DND-41 (cell line): ENCODE measurements at places on chromosomes 12 and 14.

DNA sequence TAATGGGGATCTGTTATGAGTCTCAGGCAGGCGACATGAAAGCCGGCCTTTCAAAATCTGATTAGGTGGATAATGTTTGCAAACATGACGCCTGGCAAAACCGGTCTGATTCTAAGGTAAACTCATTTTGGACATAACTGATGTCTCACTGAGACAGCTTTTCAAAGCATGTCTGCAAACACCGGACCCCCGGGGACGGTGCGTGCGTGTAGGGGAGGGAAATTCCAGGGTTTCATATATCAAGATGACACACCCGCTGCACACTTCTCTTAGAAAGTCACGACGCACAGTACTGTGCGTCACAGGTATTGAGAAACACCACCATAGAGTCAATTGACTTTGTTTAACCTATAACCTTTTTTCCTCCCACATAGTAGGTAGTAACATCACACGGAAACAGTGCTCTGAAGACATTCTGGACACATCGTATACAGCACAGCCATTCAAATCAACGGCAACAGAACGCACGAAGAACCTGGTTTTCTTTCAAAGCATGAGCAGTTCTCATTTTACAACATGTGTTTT is 43.9 kb upstream of the TESC start:
- no peak for DNase-seq

- DNase-seq: no peak
These were observed 259.0 kb downstream of the CCDC59 start for GRCh38 chr12:82099216-82099615.

GRCh38 chr12:48286665-48287064 is 64.1 kb downstream of the ZNF641 start:
- DNase-seq: peak; percentile 5

DNA sequence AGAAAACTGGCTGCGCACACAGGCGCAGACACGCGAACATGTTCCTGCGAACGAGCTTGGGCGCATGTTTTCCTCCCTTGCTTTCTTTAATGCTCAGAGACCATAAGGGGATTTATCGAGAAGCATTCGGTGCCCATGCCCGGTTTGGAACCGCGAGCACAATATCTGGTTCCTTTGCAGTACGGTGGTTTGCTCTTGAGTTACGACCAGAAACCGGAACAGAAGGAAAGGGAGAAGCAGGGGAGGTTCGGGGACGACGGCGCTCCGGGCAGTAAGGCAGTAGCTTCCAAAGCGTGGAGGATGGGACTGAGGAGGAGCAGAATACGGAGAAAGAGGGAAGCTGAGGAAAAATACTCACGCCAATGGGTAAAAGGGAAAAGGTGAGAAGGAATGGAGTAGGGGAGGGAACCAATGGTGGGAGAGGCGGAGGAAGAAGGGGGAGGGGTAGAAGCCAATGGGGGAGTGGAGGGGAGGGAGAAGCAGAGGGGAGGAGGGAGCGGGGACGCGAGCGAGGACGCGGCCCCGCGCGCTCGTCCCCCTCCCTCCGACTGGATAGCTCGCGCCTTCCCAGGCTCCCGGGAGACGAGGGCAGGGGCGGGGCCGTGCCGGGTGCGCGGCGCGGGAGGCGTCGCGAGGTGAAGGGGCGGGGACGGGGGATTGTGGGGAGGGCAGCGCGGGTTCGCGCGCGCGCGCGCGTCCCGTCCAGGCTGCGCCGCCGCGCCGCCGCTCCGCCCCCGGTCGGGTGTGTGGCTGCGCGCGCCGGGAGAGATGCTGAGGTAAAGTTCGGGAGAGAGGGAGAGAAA is 625 bp upstream of the ARHGAP5 start:
- peak; percentile 95 for DNase-seq

- DNase-seq: no peak
These were observed 41.6 kb downstream of the CNTN1 start for GRCh38 chr12:40733871-40734270.

DNA sequence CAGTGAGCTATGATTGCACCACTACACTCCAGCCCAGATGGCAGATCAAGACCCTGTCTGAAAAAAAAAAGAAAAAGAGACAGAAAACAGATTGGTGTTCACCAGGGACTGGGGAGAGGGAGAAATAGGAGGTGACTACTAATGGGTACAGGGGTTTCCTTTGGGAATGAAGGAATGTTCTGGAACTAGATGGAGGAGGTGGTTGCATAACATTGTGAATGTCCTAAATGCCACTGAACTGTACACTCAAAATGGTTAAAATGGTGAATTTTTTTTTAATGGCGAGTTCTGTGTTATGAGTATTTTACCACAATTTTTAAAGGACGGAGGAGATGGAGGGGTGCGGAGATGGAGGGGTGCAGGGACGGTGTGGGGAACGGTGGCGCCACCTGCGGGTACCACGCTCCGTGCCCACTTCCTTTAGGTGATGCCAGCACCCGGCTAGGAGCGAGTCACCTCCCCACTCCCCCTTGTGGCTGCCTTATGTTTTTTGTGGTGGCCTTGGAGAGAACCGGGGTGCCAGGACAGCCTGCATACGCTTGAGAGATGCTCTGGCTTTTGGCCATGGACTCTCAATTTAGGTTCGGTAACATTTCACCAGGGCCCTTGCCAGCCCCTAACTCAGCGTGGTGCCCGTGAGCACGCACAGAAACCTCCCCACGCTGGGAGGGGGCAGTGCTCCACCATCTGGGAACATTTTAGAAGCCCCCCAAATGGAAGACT is 16.1 kb downstream of the UBC start:
- DNase-seq: peak; percentile 77

DNA sequence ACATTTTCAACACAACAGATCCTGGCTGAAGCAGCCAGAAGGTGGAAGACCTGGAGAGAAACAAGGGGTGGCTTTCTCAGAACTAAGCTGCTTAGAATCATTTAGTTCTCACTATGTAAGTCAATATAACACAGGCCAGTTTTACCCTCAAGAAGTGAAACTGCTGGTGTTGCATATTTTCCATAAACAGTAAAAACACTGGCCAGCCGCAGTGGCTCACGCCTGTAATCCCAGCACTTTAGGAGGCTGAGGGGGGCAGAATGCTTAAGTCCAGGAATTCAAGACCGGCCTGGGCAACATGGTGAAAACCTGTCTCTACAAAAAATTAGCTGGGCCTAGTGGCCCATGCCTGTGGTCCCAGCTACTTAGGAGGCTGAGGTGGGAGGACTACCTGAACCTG is 11.6 kb downstream of the STX2 start:
- no peak for DNase-seq

DNA sequence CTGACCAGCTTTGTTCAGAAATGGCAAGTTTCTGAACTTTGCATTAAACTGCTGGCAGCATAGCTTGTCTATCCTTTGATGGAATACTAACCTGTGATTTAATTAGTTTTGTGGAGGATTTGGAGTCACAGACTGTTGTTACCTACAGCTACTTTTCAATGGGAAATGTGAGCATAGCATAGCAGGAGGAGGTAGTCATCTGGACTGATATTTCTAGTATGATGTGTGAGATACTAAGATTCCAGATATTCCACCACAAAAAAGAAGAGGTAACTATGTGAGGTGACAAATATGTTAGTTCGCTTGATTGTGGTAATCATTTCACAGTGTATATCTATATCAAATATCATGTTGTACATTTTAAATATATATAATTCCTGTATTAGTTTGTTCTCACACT is 833.0 kb downstream of the SLC6A15 start:
- DNase-seq: no peak

- no peak for DNase-seq
These were observed 39.9 kb upstream of the BICDL1 start for GRCh38 chr12:119949145-119949544.

DNA sequence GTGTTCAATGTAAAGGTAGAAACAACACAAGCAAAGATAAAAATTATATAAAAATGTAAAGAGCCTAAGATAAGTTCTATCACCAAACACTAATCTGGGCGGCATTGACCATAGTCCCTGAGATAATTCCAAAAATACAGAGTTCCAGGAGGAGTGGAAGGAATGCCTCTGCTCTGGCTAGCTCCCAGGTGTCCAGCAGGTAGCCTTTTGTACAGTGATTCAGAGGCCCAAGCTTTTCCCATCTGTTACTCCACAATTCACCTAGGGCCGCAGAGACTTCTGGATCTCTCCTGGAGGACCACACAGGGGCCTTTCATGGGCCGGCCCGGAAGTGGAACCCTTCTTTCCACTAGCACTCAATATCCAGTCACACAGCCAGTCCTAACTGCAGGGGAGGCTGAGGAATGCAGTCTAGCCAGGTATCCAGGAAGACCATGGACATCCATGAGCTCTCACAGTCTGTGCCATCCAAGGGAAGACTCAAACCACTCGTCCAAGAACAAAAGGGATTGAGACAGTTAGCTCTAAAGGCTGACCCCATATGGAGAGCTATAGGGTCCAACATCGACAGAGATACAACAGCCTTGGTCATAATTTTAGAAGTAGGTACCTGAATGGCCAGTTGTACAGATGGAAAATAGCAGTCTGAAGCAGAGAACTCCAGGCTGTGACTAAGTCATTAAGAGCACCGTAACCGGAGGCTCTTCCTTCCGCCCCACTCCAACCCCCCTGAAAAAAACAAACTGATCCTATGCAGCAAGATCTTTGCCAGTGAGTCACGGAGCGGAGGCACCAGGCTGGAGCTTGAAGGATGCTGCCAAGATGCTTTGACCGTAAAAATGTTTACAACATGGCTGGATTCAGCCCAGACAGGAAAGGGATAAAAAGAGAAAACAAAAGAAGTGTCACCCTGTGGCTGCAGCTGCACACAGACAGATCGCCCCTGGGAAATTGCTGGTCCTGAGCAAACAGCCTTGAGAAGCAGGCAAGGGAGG is 204.8 kb downstream of the NUAK1 start:
- DNase-seq: no peak

DNA sequence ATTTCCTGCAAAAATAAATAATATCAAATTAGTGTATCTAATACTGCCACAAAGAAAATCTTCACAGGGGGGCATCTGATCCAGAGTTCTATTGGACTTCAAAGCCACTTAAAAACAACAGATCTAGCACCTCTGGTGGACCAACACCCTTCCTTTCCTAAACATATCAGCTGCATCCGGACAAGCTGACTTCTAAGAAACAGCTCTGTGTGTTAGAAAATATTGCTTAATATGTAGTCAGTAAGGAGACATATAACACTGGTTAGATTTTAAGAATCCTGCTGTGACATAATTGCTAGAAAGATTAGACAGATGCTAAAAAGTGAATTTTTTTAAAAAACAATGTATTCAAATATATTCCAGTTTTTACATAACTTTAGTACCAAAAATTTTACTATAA is 61.1 kb upstream of the PTPRB start:
- DNase-seq: no peak

DNA sequence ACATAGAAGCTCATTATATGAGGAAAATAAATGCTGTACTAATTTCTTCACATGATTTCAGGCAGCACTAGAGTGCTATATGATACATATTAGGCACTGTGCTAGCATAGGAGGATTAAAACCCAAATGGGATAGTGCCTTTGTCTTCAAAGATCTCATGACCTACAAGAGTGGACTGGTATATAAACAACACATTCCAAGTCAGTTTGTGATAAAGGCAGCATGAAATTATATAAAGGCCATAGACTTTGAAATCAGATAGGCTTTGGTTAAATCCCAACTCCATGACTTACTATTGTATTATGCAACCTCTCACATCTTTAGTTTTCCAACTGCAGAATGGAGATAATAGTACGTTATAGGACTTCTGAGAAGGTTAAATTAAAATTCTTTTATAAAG is 179.7 kb downstream of the RAD51B start:
- no peak for DNase-seq

DNA sequence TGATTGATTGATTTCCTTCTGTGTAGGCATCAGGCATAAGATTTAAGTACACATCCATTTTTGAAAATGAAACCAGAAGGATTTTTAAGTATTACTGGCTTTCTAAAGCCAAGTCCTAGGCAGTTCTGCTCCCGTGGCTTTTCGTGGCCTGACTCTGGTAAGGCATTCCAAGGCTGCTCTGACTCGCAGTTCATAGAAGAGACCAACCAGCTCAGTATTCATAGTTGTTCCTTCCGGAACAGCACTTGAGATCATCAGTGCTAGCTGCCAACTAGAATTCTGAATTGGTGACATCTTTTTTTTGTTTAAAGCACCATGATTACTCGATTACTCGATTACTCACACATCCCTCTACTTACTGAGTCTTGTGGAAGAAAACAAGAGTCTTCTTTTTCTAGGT is 25.9 kb downstream of the SUDS3 start:
- no peak for DNase-seq

- DNase-seq: peak; percentile 69
These were observed 15.2 kb upstream of the PEBP1 start for GRCh38 chr12:118120579-118121363.

DNA sequence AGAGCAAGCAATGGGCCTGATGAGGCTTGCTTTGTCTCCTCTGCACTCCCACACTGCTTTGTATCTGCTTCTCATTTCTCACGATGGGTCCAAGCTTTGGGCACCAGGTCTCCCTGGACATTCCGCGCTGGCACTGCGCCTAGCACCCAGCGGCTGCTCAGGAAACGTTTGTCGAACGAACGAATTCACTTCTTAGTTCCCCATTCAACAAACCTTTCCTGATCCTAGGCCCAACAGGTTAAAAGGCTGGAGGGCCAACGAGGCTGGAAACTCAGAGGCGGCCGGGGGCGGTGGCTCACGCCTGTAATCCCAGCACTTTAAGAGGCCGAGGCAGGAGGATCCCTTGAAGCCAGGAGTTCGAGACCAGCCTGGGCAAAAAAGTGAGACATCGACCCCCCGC is 1.0 kb upstream of the GLRX5 start:
- DNase-seq: no peak

- no peak for DNase-seq
These were observed 882.3 kb downstream of the RPS29 start for GRCh38 chr14:48703728-48704467.

DNA sequence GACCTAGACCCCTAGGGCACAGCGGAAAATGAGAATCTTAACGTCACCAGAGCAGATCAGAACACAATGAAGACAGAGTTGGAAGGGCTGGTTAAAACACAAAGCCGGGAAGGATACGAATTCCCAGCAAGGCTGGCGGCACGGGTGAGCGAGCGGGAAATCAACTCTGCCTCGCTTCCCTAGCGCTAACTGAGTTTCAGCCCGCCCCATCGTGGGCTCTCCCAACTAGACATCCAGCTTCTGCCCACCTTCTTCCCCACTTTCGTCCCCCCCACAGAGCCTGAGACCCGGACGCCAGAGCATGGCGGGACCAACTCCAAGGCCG is 377 bp downstream of the CCNT1 start:
- no peak for DNase-seq

DNA sequence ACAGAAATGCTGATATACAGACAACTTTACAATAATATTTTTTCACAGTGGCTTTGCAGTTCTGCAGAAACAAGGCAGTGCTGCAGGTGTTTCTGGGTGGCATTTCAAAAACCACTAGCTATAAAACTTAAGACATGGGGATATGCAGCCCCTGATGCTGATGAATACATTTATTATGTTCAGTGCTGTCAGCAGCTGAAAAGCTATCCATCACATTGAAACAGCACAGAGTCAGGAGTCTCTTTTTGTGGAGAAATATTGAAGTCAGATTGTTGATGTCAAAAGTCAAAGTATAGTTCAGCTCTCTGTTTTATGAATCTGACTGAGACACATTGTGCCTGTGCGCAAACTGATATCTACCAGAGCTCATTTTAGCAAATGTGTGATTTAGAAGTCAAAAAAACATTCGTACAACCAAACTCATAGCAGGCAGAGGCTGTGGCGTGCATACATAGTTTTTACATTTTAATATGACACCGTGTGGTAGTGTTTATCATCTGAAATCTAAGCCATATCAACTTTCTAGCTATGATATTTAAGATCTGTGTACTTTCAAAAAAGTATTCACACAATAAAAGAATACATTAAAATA is 467.6 kb downstream of the PRKD1 start:
- DNase-seq: no peak
